ENCODE measurements at places on chromosomes 7 and 10. TPM values are rescaled to one million over a fixed set of nuclear protein-coding genes. Genes with fewer than 3 reads are reported as not detected.

- H3K4me1 ChIP-seq: peaks cover 45% of the 10 kb centered on the region
- H3K27me3 ChIP-seq: no peaks in the 10 kb centered on the region
- peak overlapping the region; percentile 80 for H3K27ac ChIP-seq
- no peak overlapping the region for H3K4me3 ChIP-seq
Measured at GRCh38 chr7:22140578-22140977, 194.9 kb upstream of the CDCA7L start.

DNA sequence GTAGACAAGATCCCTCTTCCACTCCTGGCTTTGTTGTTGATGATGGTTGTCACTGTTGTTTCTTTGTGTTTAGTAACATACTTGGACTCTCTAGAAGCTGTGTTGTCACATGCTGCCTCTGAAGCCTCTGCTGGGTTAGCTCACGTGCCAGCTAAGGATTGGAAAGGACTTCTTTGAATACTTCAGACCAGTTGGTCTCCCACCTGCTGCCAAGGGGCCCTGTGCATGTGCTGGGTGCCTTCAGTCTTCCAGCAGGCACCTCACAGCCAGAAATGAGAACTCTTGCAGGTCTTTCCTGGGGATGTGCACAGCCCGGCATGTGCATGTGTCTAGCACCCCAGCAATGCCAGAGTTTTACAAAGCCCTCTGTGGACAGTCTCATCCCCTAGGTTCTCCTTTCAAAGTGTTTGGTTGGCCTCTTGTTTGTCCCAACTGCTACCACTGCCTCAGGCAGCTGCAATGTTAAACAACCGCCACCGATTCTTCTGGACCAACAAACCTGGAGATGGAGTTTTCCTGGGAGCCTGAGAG is 21.7 kb upstream of the NCAPG2 start:
- H3K4me3 ChIP-seq: no peak overlapping the region
- no peaks in the 10 kb centered on the region for H3K27me3 ChIP-seq
- H3K4me1 ChIP-seq: no peaks in the 10 kb centered on the region
- H3K27ac ChIP-seq: no peak overlapping the region
- peaks cover 7% of the 10 kb centered on the region for H3K36me3 ChIP-seq

- peaks cover 60% of the 10 kb centered on the region for H3K27me3 ChIP-seq
- no peak overlapping the region for H3K4me3 ChIP-seq
- DNase-seq: no peak
- no peaks in the 10 kb centered on the region for H3K4me1 ChIP-seq
Measured at GRCh38 chr10:43294241-43294658, 27.4 kb upstream of the RASGEF1A start.

GRCh38 chr10:69226919-69227450 is 6.9 kb downstream of the HKDC1 start:
- peaks cover 3% of the 10 kb centered on the region for H3K27me3 ChIP-seq
- no peaks in the 10 kb centered on the region for H3K36me3 ChIP-seq
- no peak for DNase-seq

Gene CALML3
- total RNA-seq: 0.07 TPM

Gene LRRC18
- not detected for total RNA-seq

Gene CPVL
- 10.7 TPM for total RNA-seq

Gene GPNMB
- total RNA-seq: 2.7 TPM

Gene PRR15
- 6.6 TPM for total RNA-seq

Gene AGBL3
- total RNA-seq: 3.7 TPM

All from mesothelial cell of epicardium (in vitro differentiated cells).